ENCODE measurements at places on chromosomes 13 and 19.

DNA sequence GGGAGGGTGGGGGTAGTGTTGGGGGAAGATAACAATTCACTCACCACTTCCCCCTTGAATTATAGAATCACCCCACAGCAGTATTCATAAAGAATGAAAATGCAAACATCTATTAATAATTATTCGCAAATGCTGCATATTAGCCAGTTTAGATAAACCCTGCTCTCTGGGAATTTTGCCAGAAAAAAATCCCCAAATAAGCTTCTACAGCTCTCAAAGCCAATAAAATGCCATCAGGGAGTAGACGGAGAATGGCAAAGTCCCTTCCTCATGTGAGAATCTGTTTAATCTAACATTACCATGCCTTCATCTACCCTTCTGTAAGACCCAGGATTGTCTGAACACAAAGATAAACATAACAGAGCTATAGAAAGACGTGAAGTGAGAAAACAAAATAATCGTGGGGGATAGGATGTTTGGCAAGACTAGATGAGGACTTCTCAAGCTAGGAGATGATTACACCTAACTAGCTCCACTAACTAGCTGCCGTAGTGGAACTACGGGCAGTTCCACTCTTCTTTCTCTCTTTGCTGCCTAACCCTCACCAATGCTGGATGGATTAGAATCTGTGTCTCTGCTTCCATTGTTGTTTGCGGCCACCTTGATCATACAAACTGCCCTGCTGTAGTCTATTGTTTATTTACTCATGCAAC, 32.4 kb upstream of the CACNA1A start:
- DNase-seq, result no peak

GRCh38 chr13:40438022-40438680, 228.3 kb downstream of the FOXO1 start:
- no peak for DNase-seq

DNA sequence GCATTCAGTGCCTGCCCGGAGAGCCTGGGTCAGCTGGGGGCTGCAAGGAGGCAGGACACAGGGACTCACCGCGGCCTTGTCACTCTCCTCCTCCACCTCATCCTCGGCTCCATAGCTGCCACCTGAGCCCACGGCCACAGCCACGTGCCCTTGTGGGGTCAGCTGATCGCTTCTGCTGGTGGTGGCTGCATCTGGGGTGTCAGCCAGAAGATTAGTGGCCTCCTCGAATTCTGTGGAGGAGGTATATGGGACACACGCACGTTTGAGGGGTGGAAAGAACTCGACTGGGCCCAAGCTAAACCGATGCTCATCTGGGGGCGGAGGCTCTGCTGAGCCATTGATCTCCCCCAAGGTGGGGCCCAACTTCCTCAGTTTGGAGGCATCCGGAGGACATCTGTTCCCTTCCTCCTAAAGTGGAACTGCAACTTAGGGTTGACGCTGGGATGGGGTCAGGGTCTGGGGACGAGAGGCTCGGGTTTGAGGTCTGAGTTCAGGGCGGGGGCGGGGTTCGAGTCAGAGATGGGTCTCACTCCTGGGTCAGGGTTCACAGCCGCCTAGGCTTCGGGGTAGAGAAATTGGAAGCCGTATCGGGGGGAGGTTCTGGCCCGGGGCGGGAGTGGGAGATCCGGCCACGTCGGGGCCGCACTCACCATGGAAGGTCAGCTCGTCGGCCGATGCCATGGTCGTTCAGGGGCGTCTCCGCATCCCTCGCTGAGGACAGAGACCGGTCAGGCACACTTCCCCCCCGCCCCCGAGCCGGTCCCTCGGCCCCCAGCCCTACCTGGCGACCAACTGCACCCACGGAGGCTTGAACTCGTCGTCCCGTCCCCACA, 493 bp downstream of the YIPF2 start:
- DNase-seq, result no peak

DNA sequence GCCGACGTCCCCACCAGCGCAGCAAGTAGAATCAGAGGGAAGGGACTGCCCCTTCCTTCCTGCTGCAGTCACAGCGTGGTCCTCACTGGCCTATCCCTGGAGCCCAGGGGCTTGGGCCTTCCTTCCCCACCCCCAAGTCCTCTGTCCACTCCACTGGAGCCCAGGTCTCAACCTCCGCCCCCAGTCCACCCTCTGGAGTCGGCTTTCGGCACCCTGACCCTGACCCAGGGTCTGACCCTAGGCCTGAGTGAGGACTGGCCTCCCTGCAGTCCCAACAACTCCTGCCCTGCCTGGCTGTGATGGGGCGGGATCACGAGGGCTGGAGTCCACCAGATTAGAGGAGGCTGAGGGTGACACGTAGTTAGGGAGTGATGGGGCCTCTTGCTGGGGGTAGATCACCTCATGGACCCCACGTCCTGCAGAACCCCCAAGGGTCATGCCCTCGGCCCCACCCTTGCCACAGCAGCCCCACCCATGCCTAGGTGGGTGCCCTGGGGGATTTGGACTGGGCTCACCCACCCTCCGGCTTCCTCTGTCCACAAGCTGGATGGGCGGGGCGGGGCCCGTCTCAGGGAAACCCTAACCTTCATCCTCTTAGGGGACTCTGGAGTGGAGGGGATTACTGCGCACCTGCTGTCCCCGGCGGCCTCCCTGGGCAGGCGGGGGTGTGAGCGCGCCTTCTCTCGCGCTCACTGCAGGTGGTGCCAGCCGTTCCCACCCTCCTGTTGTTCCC, 3.8 kb downstream of the RAX2 start:
- DNase-seq, result no peak

- DNase-seq, result no peak
These were observed 297.1 kb downstream of the KLF12 start for GRCh38 chr13:73837147-73837546.

DNA sequence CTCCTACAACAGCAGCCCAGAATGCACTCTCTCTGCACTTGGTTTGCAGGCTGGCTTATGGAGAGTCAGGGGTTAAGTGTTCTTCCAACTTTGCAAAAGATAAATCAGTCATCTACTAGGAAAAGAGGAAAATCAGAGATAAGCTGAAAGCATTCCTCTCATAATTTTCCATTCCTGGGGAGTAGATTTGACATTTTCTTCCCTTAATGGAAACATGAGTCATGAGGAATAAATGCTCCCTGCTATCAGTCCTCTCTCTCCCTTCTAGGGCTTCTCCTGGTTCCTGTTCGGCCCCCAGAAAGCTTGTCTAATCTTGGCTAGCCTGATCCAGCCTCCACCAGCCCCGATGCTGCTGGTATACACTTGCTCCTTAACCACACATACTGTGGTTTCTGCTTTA, 28.4 kb upstream of the ENOX1 start:
- DNase-seq, result no peak

- DNase-seq, result no peak
These were observed 24.2 kb downstream of the FBXO27 start for GRCh38 chr19:39008137-39008536.

GRCh38 chr19:45238556-45238955, 6.7 kb downstream of the EXOC3L2 start:
- DNase-seq, result no peak

GRCh38 chr13:71721104-71721503, 145.9 kb downstream of the DACH1 start:
- peak; percentile 78 for DNase-seq

DNA sequence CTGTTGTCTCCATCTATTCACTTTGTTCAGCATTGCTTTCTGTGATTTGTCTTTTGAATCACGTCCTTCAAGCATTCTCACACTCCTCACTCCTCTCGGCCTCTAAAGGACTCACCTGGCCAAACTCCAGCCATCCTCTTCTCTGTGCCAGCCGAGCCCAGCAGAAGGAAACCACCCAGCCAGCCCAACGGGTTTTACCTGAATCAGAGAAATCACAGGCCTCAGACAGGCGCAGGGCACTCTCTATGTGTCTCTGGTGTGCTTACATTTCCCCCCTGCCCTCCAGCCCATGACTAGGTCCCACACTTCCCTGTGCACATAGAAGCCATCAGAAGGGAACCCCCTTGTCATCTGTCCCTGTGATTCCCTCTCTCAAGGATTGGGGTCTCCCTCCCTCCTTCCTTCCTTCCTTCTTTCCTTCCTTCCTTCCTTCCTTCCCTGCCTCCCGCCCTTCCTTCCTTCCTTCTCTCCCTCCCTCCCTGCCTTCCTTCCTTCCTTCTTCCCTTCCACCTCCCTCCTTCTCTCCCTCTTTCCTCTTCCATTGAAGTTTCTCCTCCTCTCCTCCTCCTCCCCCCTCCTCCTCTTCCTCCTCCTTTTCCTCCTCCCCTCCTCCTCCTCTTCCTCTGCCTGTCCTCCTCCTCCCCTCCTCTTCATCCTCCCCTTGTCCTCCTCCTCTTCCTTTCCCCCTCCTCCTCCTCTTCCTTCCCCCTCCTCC, 8.8 kb upstream of the ZNF541 start:
- no peak for DNase-seq

All from NCI-H1417 treated with DMSO at 0.1 percent for 48 hours (cell line).